Fibroblast of skin of abdomen (primary cell): ENCODE measurements at places on chromosomes 5 and 9.

DNA sequence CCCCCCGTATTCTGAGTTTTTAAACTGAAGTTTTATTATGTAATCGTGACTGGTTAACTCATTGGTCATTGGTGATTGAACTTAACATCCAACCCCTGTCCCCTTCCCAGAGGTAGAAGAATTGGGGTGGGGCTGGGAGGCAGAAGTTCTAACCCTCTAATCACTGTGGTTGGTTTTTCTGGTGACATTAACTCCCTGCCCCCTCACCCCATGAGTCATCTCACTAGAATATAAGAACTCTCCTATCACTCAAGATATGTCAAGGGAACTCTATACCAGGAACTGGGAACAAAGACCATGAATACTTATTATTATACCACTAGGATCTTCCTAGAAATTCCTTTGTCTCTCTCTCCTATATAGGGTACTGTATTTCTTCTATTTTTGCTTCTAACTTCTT, 52.3 kb upstream of the CAVIN4 start:
- DNase-seq, result no peak

DNA sequence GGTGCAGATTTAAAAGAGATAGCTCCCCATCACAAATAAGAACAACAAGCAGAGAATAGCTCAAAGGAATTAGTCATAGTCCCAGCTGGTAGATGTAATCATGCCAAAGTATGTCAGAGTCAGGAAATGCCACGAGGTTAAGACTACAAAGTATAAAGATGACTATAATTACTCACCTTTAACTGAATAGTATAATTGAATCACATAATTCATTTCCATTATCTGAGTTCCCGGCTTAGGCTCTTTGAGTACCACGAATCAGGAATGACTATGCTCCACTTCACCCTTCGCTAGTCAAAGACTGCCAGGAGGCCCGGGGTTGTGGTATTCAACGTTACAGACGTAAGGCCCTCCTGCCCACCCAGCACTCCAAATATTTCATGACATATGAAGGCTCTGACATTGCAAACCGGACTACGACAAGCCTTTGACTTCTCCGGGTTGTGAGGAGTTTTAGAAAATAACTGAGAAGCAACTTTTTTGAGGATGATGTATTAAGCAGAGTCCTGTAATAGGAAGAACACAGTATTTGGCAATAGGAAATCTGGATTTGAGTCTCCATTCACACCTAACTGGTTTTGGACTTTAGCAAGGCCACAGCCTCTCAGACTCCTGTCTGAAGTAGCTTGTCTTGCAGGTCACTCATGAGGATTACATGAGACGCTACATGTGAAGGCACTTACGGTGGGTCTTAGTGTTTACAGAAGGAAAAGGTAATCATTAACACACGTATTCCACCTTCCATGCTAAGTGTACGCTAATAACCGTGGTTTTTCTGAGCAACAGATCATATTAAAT, 64.6 kb downstream of the ENC1 start:
- peak; percentile 80 for DNase-seq

DNA sequence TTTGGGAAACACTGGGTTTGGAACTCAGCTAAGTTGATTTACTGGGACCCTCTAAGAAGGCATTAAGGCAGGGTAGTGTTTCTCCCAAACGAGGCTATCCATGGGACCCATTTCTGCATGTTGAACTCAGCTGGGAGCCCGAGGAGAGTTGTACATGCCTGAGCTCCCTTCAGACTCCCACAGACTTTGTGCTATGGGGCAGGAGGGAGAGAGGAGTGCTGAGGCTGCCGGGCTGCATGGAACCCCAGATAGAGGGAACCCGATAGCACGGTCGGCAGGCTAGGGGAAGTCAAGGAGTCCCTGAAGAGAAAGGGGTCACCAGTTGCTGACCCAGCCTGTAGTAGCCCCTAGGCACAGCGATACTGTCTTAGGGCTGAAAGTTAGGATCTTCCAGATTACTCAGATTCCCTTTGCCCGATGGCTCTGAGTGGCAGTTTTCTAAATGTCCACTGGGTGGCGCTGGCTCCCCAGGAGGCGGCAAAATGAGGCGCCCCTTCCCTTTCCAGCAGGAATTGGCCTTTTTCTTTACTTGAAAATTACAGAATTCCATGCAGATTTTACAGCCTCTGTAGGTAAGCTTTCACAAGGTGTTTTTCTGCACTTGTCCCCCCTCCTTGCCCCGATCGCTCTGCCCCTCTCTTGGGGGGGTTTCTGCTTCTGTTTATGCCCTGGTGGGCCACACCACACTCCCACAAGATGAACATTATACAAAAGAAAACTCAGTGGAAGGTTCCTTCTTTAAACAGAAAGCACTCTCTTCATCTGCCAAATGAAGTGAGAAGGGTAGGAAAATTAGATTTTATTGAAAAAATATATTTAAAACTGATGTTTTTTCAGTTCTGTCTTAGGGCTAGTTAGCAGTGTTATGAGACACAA, 17.8 kb downstream of the NANS start:
- peak; percentile 46 for DNase-seq

- peak; percentile 5 for DNase-seq
Measured at GRCh38 chr5:162068412-162068811, 839 bp downstream of the GABRG2 start.

GRCh38 chr5:52767217-52767743, 20.4 kb upstream of the ITGA1 start:
- DNase-seq, result no peak

DNA sequence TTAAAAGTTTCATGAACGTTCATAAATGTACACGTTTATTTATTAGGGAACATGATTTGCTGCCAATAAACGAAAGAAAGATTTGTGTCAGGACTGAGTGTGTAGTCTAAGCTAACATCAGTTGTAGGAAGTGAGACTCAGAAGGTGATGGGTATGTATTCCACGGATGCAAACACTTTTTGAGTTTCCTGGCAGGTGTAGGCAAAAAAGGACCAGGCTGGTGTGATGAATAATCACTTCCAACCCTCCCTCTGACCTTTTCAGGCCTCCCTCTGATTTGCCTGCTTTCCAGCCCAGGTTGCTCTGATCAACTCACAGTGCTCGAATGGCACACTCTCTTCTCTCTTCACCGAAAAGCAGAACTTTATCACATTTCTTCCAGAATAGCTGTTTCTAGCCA, 51.8 kb downstream of the BASP1 start:
- no peak for DNase-seq

DNA sequence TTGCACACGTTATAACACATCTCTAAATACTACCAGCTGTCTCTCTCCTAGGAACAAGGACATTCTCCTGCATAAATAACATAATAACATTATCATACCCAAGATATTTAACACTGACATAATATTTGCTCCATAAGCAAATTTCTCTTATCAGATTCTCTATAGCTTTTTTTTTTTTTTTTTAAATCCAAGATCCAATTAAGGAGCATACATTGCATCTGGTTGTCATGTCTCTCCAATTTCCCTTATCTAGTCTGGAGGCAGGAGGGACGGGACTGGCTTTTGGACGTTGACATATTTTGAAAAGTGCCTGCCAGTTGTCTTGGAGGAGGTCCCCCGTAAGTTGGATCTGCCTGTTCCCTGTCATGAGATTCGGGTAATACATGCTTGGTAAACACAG, 76.6 kb downstream of the RAPGEF1 start:
- no peak for DNase-seq

GRCh38 chr5:141521244-141521781, 32.4 kb downstream of the PCDHGC5 start:
- peak; percentile 99 for DNase-seq

- peak; percentile 82 for DNase-seq
Measured at GRCh38 chr5:9284781-9285307, 261.0 kb downstream of the SEMA5A start.
